ENCODE measurements at places on chromosomes 11 and 22. TPM values are rescaled to one million over a fixed set of nuclear protein-coding genes. Genes with fewer than 3 reads are reported as not detected.

Gene OR56A1
- polyA plus RNA-seq: not detected

Gene SEC14L3
- not detected for polyA plus RNA-seq

GRCh38 chr11:68923614-68924013 lies 19.9 kb downstream of the IGHMBP2 start:
- H3K4me3 ChIP-seq: no peak overlapping the region
- no peak overlapping the region for H3K27ac ChIP-seq
- no peak for DNase-seq
- peaks cover 19% of the 10 kb centered on the region for H3K36me3 ChIP-seq

- H3K36me3 ChIP-seq: no peaks in the 10 kb centered on the region
- no peak overlapping the region for H3K4me3 ChIP-seq
- no peak overlapping the region for H3K27ac ChIP-seq
Observed at GRCh38 chr22:17257121-17258001, 38.1 kb upstream of the ADA2 start.

- no peaks in the 10 kb centered on the region for H3K27me3 ChIP-seq
- H3K4me3 ChIP-seq: no peak overlapping the region
- no peak for DNase-seq
- H3K27ac ChIP-seq: no peak overlapping the region
- H3K4me1 ChIP-seq: no peaks in the 10 kb centered on the region
- H3K36me3 ChIP-seq: no peaks in the 10 kb centered on the region
Observed at GRCh38 chr11:87295237-87295636, 257.5 kb downstream of the TMEM135 start.

GRCh38 chr11:69700278-69701140 lies 3.3 kb downstream of the FGF19 start:
- no peak overlapping the region for H3K27ac ChIP-seq
- DNase-seq: no peak
- no peak overlapping the region for H3K4me3 ChIP-seq
- H3K4me1 ChIP-seq: no peaks in the 10 kb centered on the region

DNA sequence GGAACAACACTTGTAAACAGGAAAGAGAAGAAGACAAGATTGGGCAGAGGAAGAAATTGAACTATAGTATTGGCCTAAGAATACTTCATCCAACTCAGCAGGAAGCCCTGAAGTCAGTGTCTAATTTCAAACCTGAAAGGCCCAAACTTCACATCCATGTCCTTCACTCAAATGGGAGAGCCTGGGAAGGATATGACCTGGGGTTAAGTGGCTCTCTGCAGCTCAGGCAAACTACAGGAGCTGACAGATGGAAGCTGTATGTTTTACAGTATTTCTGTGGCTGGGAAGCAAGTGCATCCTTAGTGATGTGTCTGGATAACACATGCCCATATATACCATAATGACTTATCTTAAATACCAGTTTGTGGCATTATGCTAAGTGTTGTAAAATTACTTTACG lies 196.2 kb downstream of the SOX6 start:
- no peak overlapping the region for H3K27ac ChIP-seq
- DNase-seq: no peak
- H3K36me3 ChIP-seq: no peaks in the 10 kb centered on the region
- no peak overlapping the region for H3K4me3 ChIP-seq
- no peaks in the 10 kb centered on the region for H3K27me3 ChIP-seq

DNA sequence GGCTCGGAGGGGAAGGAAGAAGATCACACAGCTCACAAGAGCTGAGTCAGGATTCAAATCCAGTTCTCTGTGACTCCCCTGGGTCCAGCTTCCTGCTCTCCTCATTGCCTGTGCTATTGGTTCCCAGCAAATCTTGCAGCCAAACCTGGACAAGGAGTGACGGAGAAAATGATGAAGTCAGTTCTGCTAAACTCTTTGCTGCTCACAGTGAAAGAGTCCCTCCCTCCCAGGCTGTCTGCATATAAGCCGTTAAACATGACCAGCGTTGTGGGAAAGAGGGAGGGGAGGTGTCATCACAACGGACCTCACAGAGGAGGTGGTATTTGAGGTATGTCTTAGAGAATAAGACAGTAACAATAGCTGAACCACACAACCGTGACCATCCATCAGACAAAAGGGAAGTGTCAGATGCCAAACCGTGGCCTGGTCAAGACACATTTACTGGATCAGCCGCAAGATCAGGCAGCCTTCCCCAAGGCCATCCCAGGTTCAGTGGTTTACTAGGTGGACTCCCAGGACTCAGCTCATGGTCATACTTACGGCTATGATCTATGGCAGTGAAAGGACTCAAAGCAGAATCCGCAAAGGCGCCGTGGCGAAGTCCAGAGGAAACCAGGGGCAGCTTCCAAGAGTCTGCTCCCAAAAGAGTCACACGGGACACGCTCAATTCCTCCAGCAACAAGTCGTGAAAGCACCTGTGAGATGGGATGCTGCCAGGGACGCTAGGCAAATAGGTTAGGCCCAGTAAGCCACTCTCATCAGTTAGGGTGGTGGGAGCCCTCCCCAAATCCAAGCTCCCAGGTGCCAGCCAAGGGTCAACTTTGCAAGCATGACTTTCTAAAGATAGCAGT lies 2.8 kb upstream of the CYTH4 start:
- H3K4me3 ChIP-seq: no peak overlapping the region
- H3K27ac ChIP-seq: no peak overlapping the region
- peaks cover 13% of the 10 kb centered on the region for H3K4me1 ChIP-seq

DNA sequence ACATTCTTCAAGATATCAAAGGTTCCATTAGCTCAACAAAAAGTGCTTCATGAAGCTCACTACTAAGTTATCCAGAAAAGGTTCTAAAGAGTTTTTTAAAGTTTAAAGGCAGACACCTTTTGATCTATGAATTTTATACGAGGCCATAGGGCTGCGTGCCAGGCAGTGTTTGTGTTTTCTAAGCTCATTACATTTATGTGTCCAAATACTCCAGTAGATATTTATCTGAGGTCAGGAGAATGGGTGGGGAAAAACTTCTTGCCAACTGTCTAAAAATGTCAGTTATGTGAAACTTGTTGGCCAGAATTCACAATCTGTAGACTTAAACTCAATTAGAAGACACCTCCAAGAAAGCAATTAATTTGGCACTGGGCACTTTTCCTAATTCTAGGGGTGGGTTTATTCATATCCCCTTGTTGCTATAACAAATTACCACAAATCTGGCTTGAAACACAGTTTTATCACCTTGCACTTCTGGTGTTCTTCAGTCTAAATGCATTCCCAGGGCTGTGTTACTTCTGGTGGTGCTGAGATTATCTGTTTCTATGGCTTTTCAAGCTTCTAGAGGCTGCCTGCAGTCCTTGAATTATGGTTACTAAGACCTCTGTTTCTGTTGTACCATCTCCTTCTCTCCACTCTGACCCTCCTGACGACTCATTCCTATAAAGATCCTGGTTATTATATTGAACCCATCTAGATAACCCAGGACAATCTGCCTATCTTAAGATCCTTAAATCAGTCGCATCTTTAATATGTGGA lies 1030.4 kb upstream of the CNTN5 start:
- H3K4me3 ChIP-seq: no peak overlapping the region
- H3K27me3 ChIP-seq: no peaks in the 10 kb centered on the region
- H3K4me1 ChIP-seq: no peaks in the 10 kb centered on the region
- H3K27ac ChIP-seq: no peak overlapping the region
